ENCODE measurements at places on chromosomes 1 and 21.

- no peak for DNase-seq
Measured at GRCh38 chr1:37724575-37724974, 32.3 kb downstream of the CDCA8 start.

- DNase-seq, result no peak
Measured at GRCh38 chr1:18770799-18771198, 88.7 kb downstream of the TAS1R2 start.

DNA sequence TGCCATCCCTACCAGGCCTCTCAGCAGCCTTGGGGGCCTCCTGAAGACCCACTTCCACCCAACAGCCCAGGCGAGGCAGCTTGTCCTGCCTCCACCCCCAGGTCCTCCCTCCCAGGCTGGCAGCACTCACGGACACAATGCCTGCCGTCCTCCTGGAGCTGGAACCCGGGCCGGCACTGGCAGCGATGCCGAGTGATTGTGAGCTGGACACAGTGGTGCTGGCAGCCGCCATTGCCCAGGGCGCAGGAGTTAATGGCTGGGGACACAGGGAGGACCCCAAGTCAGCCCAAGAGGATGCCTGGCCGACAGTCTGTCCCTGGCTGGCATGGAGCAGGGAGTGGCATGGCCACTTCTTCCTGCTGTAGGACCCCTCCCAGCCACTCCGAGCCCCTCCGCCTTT is 60.8 kb downstream of the ARHGEF16 start:
- DNase-seq, result no peak

- no peak for DNase-seq
Measured at GRCh38 chr21:27622631-27623030, 655.7 kb upstream of the ADAMTS5 start.

DNA sequence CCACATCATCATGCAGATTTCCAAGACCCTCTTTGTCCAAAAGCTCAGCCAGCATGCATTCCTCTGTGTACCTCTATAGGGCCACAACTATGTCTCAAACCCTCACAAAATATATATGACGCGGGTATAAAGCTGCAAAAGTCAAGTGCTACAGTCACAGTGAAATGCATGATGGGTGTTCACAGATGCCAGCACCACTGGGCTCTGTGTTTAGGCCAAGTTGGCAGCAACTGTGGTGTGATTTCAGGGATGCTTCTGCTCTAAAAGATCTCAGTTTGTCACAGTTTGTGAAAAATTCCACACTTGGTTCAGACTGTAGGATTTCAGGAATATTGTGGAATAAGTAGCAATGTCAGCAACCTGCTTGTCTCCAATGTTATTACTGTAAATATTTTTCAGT is 23.9 kb upstream of the SELP start:
- no peak for DNase-seq

- DNase-seq, result no peak
Measured at GRCh38 chr1:89475269-89475668, 49.4 kb upstream of the LRRC8B start.

- no peak for DNase-seq
Measured at GRCh38 chr1:110239441-110240430, 29.6 kb downstream of the KCNC4 start.

DNA sequence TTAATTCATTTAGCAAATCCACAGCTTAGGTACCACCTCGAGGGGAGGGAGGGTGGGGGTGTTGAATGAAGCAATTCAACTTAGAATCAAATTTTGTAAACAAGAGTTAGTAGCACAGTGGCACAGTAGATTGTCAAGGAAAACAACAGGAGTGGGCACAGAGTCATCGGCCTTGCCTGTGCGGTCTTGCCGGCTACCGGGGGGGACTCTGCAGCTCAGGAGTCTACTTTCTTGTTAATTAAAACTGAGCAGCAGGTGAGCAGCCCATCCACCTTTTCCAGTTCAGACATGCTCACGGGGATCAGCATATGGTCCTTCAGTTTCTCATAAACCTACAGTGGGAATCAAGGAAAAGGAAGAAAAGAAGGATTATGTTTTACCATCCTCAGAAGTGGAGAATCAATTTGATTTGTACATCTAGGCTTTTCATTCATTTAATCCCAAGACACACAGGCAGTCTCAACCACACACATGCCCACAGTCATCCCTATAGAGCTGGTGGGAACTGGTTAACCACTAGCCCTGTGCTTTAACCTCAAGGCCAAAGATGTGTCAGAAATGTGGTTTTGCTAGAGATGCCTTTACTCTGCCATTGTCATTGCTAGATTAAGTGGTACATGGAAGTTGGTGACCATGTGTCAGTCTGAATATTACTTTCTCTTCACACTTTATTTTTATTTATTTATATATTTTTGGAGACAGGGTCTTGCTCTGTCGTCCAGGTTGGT is 45.0 kb upstream of the BCL10 start:
- DNase-seq, result no peak

DNA sequence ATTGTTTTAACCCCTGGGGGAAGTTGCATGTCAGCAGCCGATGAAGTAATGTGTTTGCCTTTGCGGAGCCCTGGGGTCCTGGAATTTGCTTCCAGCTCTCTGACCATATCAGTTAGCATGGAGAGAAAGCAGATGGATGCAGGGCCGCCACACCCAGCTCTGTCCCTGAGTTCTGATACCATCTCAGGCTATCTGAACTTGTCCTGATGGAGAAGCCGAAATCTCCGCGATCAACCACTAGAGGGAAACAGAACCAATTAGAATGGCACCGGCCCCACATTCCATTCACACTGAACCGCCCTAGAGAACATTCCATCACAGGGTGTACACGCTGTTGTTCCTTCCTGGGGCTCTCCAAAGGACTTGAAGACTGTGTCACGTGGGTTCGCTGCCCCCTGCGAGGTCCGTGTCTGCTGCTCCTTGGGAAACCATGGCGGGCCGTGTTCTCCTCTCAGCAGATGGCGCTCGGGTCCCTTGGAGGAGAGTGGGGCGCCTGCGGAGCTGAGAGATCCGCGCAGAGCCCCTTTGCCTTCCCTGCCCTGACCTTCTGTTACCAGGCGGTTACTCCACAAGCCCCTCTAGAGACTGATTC is 75.4 kb downstream of the ABCA4 start:
- DNase-seq, result peak; percentile 92

DNA sequence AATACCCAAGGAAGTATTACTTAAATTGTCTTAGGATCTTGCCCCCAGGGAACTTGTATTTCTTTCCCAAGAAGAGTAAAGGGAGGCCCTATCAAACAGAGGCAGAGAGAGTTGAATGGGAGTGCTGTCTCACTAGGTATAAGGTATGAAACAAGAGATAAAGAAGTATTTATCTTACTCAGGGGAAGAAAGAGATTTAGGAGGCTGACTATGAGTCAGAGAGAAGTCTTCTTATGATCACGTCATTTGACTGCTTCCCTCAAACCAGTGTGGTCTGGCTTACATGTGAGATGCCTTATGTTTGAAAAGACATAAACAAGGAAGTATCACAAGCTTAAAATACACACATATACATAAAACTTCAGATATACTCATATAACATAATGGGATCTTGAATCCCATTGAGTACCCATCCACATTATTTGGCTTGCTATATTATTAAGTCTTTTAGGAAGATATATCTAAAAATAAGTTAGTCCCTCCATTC is 29.6 kb downstream of the DUSP10 start:
- peak; percentile 64 for DNase-seq

DNA sequence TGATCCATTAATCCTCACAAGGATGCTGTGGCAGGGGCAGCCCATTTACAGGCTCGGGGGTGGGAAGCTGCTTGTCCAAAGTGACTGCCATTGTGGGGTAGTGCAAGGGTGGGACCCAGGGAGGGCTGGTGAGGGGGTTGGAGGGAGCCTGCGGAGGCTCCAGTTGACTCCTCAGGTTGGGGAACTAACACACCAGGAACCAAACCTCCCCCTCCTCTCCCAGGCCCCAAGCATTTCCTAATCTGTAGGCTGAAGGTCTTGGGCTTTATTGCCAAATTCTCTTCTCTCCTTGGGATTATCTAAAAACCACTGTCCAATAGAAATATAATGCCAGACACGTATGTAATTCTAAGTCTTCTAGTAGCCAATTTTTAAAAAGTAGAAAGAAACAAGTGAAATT is 18.2 kb downstream of the IKBKE start:
- no peak for DNase-seq

DNA sequence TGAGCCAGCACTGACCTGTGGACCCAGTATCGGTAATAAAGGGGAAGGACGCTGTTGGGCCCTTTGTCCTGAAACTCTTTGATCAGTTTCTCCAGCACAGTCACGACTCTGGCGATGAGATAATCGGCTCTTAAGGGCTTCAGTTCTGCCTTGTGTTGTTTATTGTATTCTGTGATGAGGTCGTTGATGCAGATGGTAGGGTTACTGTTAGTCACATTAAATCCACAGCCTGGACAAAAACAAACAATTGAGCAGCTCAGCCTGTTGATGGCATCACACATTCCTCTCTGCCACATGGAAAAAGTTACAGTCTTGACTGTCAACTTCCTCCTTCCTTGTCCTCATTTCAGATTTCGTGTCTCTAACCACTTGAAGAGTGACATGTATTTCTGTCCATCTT is 57.6 kb downstream of the SIM2 start:
- no peak for DNase-seq

GRCh38 chr1:97903626-97904025 is 17.2 kb downstream of the DPYD start:
- no peak for DNase-seq

- DNase-seq, result peak; percentile 50
Measured at GRCh38 chr1:153506831-153507413, 28.9 kb downstream of the S100A6 start.

- no peak for DNase-seq
Measured at GRCh38 chr1:98550076-98550475, 111.4 kb upstream of the SNX7 start.

DNA sequence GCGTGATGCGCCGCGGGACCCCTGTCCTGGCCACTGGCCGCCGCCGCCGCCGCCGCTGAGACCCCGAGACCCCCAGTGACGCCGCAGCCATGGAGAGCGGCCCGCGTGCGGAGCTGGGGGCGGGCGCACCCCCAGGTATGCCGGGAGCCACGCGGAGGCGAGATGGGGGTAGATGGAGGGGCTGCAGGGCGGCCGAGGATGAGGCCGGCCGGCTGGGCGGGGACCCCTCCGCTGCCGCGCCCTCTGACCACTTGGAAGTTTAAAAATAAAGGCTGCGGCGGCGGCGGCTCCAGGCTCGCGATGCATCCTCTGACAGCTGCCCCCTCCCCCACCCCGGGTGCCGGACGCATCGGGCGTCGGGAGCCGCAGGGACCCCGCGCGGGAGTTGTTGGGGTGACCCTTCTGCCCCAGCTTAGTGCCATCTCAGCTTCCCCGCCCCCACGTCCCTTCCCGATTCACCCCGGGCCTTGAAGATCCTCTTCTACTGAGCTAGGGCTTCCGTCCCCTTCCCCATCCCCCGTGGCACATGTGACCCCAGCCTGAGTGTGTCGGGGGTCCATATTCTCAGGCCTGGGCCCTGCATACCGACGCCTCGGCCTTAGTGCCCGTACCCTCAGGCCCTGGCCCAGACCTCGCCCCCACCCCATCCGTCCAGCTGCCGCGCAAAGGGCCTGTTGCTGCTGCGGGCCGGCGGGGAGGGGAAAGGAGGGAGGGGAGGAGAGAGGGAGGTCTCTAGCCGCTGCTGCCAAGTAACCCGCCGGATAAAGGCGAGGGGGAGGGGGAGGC is 562 bp downstream of the MAP7D1 start:
- no peak for DNase-seq

DNA sequence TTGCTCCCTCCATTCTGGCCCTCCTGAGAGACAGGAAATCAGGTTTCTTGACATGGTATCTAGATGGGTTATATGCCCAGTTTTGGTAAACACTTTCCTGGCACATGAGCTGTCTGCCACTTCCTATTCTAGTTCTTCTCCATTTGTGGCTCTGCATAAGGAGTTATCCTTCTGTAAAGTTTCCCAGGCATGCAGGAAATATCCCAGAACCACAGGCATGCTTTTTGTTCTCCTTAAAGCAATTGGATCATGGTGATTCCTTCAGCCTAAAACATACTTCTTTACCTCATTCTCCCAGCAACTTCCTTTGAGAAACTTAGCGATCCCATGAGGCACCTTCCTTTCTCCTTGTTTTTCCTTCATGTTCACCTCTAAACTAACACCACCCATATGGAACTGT is 199.8 kb downstream of the CRB1 start:
- peak; percentile 25 for DNase-seq

- DNase-seq, result no peak
Measured at GRCh38 chr1:167905182-167905581, 8.8 kb downstream of the ADCY10 start.

DNA sequence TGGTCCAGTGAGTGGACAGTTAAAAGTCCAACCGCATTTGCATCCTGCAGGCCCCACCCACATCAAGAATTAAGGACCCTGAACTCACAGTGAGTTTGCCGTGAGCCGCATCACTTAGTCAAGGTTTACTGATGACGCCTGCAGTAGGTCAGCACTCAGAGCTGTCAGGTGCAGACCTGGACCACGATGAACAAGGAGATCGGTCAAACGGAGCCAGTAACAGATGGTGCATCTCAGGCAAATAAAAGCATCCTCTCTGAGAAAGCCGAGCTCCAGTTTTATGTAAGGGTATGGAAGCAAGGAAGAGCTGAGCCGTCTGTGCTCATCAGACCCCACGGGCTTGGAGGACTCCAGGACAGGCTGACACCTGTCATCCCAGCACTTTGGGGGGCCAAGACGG is 4.5 kb downstream of the PRDM15 start:
- no peak for DNase-seq

DNA sequence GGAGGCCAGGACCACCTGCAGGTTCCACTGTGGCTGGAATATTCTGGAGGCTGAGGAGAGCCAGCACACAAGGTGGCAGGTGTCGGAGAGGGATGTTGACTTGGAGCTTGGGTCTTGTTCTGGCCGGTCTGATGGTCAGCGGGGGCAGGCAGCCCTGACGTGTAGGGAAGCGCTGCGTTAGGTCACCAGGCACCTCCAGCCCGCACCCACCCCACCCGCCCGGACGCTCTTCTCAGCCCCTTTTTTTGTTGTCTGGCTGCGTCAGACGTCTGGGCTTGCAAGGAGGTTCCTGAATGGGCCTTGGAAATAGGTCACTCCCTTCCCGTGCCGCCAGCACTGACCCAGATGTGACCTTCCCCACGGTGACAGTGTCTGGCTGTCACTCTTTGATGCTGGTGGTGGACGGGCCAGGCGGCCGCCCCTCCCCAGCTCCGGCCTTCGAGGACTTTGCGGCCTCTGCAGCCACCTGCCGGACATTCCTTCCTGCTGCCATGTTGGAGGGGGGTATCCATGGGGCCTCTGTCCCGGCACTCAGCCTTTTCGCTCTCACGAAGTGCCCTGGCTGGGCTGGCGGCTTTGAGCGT is 30.1 kb downstream of the SPSB1 start:
- no peak for DNase-seq
